NCI-H1417 (cell line): ENCODE measurements at places on chromosomes 1 and 21.

DNA sequence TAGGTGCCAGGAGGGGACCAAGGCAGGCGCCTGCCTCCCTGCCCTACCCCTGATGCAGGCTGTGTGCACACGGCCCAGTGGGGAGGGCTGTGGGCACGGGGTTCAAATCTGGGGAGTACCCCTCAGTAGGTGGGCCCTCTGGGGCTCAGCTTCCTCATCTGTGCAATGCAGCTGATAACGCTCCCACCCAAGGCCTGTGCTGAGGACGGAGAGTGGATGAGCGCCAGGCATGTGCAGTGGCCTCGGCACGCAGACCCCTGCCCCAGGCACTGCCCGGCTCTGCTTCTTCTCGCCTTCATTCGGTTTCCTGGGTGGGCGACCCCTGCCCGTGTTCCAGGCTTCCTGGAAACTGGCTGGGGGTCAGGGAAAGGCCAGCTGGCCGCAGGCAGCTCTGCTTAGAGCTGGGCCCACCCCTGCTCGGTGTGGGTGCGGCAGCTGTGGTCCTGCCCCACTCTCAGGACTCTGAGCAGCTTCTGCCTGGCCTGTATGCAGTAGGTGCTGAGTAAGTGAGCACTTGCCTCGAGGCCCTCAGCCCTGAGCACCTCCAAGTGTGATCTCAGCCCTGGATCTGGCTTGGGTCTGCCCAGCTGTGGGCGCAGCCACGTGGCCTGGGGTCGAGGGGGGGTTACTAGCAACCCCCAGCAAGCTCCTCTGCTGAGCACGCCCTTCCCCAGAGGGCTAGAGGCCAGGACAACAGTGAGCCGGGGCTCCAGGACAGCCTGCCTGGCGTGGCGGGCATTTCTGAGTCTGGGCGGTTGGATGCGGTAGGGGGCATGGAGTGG is 11.9 kb upstream of the TNFRSF14 start:
- DNase-seq: no peak

- no peak for DNase-seq
Observed at GRCh38 chr1:14925336-14926136, 228.0 kb upstream of the TMEM51 start.

- DNase-seq: no peak
Observed at GRCh38 chr1:203182387-203182953, 4.0 kb downstream of the CHI3L1 start.

GRCh38 chr21:23955135-23955843 is 1652.0 kb downstream of the MRPL39 start:
- no peak for DNase-seq

GRCh38 chr1:208180421-208180820 is 63.8 kb downstream of the PLXNA2 start:
- no peak for DNase-seq

DNA sequence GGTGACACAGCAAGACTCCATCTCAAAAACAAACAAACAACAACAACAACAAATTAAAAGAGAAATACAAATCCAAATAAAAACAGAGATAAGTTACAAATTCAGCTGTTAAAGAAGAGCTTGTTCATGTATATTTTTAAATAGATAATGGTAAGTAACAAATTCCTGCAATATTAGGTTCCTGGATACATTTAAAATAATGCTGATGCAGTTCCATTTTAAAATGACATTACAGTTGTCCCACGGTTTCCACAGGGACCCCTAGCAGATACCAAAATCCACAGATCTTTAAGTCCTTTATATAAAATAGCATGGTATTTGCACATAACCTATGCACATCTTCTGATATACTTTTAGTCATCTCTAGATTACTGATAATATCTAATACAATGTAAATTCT is 61.5 kb downstream of the ABL2 start:
- DNase-seq: no peak

DNA sequence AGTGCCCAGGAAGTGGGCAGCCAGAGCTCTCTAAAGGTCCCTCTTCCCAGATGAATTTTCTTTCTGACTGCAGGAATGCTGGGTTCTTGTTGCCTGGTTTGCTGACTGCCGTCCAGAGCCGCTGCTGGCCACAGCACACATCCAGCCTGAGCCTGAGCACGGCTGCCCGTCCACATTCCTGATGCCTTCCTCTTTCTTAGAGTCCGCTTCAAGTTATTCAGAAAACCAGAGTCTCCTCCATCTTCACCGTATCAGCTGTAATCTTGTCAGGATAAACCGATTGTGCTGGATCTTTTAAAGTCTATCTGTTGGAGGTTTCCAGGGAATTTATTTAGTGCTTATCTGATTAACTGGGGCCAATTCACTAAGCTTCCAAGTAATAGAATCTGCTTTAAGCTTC is 84.8 kb upstream of the BCAR3 start:
- no peak for DNase-seq

DNA sequence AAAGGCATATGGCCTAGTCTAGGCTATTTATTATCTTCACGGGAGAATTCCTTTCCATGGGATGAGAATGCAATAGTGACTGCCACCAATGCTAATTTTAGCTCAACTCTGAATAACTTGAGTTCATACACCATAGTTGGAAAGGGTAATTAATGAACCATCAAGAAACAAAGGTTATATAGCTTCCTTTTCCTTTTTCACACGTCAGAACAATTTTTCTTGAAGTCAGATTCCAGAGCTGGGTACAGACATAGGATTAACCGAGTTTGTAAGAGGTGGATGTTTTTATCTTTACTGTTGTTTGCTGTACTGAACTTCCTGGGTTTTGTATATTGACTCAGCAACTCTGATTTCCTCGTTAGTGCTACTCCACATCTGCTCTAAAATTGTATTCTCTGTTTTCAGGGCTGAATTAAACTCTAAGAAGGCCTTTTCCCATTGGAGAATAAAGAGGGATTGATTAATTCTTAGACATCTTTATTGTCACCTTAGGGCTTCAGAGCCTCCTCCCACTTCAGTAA is 262.0 kb downstream of the NUF2 start:
- no peak for DNase-seq

DNA sequence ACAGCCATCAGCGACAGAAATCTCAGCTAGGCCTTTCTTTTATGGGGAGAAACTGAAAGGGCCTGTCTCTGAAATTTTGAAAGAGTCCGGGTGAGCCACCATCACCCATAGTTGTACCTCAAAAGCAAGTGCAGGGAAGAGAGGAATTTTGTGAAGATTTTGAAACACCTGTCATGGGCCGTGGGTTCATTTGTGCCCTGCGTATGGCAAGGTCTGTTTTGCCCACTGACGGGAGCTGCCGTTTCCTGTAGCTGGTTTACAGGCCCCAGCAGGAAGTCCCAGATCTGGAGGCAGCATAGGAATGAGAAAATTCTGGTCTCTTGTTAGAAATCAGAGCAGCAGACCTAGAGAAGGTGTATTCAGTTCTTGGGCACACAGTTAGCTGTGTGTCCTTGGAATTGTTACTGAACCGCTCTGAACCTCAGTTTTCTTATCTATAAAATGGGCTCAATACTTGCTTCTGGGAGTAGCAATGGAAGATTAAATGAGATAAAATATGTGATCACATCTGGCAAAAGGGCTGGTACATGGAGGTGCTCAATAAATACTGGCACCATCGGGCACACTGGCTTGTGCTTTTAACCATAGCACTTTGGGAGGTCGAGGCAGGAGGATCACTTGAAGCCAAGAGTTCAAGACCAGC is 52.5 kb downstream of the MAN1C1 start:
- no peak for DNase-seq
